ENCODE measurements at places on chromosomes 13 and 19.
A peak's percentile ranks its signal among the peaks of the same experiment; 100 is the strongest.

- DNase-seq: peak; percentile 32
Observed at GRCh38 chr19:49497047-49497788, 984 bp downstream of the RPS11 start.

DNA sequence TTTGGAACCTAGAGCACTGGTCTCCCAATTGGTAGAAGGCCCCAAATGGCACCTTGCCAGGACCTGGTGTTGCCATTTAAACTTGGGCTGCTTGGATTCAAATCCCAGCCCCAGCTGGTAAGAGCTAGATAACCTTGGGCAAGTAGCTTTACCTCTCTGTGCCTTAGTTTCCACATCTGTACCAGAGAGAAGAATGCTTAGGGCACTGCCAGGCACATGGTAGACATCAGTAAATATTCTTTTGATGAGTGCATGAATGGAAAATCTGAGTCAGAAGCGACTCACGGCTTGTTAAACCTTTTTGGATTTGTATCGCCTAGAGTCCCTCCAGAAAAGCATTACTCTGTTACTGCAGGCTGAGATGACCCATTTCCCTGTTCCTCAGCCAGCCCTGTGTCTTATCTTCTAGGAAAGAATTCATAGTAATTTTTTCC, 90.9 kb downstream of the SIPA1L3 start:
- DNase-seq: no peak

GRCh38 chr19:33905937-33906577, 109.4 kb downstream of the KCTD15 start:
- peak; percentile 4 for DNase-seq

DNA sequence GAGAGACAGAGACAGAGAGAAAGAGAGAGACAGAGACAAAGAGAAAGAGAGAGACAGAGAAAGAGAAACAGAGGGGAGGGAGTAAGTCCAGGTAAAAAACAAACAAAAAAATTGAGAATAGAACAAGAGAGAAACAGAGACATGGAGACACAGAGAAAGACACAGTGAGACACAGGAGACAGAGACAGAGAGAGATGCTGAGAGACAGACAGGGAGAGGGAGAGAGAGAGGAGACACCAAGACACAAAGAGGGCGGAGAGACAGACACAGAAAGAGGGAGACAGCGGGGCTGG, 5.8 kb upstream of the PROZ start:
- no peak for DNase-seq

- DNase-seq: no peak
Observed at GRCh38 chr19:9645472-9645871, 24.4 kb upstream of the ZNF561 start.

DNA sequence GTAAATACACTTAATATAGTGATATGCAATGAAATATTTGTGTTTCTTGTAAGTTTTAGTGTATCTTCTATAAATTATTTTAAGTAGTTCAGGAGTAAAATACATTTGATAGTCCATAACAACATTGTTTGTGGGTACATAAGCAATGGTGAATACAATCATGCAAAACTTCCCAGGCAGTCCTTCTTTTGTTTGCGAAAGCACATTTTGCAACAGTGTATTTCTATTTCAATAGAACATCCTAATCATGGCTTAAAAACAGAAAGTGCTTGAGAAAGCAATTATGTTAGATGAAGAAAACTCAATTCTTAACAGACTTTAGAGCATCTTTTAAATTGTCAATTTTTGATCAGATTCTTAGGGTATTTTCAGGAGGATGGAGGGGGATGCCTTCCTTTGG, 155.6 kb downstream of the POSTN start:
- no peak for DNase-seq

GRCh38 chr19:15222738-15223648, 9.3 kb downstream of the EPHX3 start:
- peak; percentile 92 for DNase-seq

DNA sequence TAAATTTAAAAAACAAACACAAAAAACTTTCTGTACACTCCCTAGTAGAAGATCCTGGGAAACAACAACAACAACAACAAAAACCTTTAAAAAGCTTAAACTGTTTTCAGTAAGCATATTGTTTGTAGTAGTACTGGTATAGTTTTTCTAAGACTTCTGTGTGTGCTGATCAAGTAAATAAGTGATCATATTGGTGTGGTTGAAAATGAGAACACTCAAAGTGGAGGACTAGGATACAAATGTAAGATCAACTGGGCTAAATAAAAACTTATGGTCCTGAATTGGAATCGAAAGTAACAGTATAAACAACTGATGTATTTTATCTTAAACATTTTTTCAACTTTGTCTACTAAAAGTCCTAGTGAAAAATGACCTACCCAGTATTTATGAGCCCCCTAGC, 135.5 kb downstream of the FOXO1 start:
- DNase-seq: no peak

- no peak for DNase-seq
Observed at GRCh38 chr13:23851106-23851505, 38.1 kb downstream of the MIPEP start.

DNA sequence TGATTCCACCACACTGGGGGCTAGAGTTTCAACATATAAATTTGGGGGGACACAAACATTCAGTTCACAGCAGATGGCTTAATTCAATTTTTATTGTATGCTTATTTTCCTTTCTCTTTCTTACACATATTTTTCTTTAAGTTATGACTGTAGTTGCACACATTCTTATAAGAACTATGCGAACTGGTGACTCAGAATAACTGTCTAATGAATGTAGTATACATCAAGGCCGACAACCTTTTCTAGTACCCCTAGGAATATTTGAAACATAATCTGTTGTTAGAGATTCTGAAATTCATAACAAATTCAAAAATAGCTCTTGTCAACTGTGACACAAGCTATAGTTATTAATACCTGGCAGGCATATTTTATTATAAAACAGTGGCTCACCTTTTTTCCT, 695.6 kb downstream of the PCDH9 start:
- DNase-seq: no peak

DNA sequence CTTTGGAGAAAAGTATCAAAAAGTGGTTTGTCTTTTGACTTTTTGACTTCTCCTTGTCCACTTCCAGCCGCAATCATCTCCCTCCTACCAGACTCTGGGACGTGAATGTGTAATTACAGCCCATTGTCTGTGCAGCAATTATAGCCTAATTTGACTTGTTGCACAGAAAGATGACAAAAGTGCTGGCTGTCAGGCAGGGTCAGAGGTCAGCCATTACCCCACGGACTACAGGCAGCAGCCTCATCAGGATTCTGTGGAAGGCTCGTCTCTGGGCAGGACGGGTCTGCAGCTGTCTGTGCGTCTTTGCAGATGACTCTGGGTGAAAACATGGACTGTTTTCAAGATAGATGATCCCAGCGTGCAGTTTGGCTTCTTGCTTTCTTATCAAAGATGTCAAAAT, 102.2 kb upstream of the EDNRB start:
- peak; percentile 11 for DNase-seq

- DNase-seq: no peak
Observed at GRCh38 chr13:102555914-102556553, 40.8 kb upstream of the TPP2 start.

DNA sequence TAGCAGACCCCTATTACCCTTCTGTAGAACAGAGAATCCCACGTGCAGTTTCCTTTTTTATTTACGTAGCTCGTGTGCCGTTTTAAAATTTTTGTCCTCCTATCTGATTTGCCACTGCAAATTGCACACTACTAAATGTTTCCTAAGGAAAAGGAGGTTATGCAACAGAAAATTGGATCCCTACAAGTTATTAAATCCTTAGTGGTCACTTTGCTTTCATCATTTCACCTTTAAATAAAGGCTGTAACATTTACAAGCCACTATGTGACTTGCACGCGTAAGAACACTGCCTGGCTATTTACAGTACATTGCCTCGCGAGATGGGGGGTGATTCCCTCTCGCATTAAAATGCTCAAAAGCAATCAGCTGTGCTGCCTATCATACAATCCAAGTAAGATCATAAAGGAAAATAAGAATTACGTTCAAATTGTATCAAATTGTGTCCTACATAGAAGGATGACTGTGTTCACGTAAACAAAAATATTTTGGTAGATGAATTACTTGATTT, 525.6 kb downstream of the SUCLA2 start:
- no peak for DNase-seq

Measured in hypothalamus (tissue), 51 donors.